T1000 (cell line): ENCODE measurements at places on chromosomes 3 and 15.

DNA sequence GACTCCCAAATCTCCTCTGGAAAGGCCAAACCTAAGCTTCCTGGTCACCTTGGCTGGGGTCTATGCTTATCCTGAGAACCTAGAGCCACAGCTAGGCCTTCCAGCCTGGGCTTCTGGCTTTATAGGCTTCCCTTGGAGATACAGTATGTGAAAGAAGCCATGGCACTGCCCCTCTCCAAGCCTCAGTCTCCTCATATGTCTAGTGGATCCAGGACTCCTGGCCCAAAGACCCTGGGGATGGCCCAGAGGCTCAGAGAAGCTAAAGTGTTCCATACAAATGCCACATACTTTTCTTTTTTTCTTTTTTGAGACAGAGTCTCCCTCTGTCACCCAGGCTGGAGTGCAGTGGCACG is 8.6 kb downstream of the ACAA1 start:
- no peak for DNase-seq

DNA sequence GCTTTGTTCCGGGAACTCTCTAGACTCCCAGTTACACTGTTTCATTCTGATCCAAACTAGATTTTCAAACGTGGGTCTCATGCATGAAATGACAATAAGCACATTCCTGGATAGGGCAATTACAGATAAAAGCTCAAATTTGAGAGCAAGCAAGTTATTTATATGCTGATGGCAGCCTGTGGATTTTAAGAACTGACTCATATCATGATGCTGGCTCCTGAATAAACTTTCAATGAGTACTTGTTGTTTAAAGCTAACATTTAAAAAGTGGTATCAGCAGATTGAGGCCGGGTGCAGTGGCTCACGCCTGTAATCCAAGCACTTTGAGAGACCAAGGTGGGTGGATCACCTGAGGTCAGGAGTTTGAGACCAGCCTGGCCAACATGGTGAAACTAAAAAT is 66.6 kb downstream of the LEO1 start:
- no peak for DNase-seq

GRCh38 chr15:71424765-71425164 is 309.5 kb downstream of the THSD4 start:
- peak; percentile 21 for DNase-seq

DNA sequence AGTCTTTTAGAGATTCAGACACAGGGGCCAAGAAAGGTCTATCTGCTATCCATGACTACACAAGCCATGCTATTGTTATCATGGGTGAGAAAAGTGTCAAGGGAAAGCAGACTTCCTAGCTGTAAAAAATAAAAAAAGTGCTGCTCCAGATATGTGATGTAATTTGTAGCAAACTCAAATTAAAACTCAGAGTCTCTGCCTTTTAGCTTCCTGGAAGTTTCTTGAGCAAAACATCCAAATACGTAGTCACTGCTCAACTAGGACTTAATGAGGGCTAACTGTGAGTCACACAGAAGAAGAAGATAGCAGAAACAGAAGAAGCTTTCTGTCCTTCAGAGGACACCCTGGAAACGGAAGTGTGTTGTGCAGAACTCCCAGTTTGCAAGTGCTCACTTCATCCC is 393.4 kb upstream of the NR2F2 start:
- no peak for DNase-seq

DNA sequence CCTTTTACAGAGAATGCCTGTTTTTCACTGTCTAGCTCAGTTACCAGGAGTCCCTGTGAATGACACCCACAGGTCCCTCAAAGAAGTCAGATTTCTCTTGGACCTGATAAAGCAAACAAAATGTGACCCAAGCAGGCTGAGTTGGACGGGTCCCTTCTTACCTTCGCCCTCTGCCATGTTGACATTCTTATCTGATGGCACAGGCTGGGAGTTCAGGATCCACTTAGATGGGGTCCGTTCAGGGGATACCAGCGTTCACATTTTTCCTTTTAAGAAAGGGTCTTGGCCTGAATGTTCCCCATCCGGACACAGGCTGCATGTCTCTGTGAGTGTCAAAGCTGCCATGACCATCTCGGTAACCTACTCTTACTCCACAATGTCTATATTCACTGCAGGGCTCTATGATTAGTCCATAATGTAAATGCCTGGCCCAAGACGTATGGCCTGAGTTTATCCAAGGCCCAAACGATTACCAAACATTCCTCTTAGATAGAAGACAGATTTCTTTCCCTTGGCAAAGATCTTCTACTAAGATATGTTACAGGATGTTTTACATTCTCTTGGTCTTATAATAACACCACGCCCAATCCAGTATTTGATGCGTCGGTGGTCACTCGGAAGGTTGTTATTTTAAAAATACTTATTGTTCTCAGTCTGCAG is 179.1 kb downstream of the THSD4 start:
- DNase-seq = no peak
